ENCODE measurements at places on chromosomes 7 and 10.

GRCh38 chr7:47338026-47338425 lies 243.9 kb downstream of the TNS3 start:
- DNase-seq = no peak

DNA sequence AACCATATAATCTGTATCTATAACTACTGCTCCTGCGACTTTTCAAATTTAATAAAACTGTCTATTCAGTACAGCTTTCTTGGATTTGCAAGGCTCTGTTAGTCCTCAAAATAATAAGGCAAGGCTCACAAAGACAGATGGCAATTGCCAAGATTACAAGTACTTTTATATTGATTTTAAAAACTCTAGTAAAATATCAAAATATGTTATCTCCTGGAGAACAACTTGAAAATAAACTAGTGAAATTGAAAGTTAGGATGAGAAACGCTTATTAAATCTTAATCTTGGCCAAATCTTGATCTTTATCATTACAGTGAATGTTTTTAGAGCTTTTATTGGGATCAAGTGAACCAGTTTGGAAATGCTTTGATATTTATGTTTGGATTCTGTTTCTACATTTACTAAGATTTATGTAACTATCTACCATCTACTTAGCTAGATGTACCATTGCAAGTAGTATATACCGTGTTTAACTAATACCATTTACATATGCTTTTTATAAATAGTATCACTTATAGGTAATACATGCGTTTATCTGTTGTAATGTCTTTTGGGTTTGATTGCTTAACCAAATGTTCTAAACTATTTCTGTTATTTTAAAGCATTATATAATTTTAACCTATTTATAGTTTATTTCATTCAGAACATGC lies 70.0 kb downstream of the CABCOCO1 start:
- no peak for DNase-seq

DNA sequence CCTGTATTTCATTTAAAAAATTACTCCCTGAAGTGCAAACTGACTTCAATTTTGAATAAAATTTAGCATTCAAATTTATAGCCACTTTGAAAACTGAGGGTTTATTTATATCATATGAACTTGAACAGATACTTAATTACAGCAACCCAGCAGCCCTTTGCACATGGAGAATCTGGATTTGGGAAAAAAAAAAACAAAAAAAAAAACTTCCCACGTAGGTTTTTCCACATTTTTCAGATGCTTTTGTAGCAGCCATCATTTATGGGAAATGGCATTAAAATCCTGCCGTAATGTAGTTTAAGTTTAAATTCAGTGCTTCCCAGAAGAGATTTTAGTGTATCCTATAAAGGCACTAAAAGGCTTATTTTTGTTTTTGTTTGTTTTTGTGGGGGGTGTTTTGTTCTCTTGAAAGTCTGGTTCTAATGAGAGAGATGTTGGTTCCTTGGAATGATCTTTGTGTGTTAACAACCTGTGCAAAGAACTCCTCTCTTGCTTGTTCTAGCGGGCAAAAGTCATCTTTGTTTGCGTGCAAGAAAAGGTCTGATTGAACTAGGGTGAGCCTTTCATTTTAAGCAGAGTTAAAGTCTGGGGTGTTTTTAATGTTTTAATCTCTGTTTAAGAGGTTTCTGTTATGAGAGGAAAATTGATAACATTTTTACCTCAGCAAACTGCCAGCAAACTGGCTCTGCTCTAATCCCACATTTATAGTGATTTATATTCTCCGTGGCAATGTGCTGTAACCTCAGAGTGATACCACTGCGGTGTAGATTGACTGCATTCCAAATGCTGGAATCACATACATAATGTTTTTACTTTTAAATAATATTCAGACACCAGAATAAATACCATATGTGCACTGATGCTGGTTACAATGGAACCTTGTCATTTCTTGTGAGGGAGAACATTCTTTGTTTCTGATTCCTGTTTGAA lies 105.5 kb downstream of the WNT2 start:
- no peak for DNase-seq

DNA sequence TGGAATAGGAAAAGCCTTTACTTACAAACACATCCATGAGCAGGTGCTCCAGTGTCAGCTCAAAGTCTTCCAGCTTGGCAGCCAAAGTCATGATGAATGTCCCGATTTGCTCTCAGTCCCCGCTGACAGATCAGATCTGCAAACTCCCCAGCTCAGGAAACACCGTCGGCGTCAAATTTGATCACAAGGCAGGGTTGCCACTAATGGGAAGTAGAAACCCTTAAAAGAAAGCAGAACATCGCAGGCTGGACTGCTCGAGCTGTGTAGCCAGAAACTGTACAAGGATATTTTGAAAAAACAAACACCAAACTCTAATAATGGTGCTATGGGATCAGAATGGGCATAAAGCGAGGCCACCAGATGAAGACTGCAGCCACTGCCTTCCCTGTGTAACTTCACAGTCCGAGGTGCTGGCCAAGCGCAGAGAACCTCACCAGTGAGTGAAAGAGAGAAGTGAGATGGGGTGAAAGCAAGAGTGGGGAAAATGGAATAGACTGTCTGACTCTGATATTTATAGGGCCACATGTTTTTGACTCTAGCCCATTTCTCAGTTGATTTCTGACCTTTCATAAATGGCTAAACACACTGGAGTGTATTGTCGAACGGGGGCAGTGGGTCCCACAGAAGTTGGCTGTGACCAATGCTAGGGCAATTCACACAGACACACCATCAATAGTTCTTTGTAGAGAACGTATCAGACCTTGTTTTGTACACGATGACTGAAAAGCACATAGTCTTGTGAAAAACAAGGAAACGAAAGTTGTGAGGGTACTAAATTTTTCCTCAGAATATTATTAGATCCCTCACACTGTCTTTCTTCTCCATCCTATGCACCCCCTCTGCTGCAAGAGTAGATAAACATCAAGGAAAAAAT lies 306.2 kb downstream of the FRMD4A start:
- DNase-seq = no peak

DNA sequence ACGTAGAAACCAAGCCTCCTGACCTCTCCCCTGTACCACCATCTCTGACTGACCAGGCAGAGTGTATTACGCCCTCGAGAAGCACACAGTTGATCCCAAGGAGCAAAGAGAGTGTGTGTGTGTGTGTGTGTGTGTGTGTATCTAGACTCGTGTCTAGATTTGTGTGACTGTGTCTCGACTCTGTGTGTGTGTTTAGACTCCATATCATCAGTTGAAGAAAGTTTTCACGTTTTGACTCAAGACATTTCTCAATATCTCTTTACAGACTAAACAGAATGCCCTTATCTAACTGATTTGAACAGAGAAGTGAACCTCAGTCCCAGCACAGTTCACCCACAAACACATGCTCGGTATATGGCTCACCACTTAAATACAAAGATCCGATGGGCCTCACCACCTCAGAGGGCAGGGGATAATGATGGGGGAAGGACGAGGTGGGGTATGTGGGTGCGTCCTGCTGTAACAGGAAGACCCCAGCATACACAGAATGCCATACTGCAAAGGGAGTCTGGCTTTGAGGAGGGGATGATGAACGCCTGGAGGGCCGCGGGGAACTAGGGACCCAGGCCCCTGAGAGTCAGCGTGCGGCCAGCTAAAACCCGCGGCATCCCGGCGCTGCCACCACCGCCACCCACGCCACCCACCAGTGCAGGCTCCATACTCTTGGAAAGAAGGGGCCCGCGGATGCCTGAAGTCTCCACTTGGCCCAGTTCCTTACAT lies 780 bp downstream of the ALDH18A1 start:
- peak; percentile 32 for DNase-seq

GRCh38 chr7:13886356-13886755 lies 103.1 kb downstream of the ETV1 start:
- DNase-seq = no peak

GRCh38 chr10:93436591-93437085 lies 45.5 kb downstream of the MYOF start:
- no peak for DNase-seq

DNA sequence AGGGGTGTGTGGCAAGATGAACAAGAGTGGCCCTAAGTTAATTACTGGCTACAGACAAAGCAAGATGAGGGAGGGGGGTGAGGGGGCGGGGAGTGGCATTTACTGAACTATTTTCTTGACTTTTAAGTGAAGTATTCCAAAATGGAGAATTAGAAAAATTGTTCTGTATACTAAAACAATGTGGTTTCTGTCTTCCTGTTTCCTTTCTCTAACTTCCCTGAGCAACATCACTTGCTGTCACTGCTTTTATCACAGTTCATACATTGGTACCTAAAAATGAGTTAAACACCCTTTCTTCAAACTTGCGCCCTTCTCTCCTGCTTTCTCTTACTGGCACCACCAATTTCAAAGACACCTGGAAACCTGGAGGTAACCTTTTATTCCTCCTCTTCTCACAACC lies 21.6 kb downstream of the PDZD8 start:
- DNase-seq = no peak

GRCh38 chr7:68678196-68678595 lies 920.1 kb upstream of the AUTS2 start:
- DNase-seq = no peak

DNA sequence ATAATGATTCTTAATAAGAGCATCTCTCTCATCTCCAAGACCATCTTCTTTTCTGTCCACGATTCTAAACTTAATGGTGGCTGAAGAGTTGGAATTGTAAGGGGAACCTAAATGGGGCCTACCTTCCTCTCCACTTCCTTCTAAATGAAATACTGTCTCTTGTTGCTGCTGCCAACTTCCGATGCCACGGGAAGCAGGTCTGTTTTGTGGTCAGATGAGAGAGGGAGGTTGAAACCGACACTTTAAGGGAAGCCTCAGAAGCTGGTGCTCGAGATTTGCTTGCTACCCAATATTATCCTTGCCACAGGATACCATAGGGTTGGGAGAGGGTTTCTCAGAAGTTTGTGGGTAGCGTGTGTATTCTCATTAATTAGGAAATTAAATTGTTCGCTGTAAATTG lies 464.1 kb downstream of the SUGCT start:
- no peak for DNase-seq

DNA sequence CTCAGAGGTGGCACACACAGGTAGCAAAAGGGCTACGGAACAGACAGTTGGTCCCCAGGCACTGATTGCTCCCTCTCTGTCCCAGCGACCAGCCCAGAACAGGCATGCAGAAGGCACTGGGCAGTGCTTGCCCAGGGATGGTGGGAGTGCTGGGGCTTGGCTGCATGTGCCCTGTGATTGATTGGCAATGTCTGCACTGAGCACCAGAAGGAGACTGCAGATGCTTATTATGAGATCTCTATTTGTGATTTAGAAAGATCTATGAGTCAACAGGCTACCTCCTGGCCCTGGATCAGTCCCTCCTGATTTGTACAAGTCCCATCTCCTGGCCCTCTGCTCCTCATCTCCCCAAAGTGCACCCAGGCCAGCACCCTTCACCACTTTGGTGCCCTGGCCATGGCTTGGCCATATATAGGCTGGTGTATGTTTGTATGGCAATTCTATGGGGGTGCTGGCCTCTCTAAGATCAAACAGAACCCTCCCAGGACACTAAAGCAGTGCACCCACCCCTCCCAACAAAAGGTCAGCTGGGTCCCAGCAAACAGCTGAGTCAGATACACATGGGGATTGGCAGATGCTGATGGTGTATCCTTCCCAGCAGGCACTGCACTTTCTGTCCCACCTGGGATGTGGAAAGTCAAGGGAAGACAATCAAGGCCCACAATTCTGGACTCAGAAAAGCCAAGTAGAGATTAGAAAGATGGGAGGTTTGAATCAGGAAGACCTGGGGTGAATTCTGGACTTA lies 30.9 kb downstream of the CAMK2B start:
- DNase-seq = no peak

GRCh38 chr7:13117103-13117502 lies 429.7 kb downstream of the ARL4A start:
- no peak for DNase-seq

- DNase-seq = no peak
Measured at GRCh38 chr7:147912291-147912690, 678.3 kb upstream of the C7orf33 start.

- DNase-seq = no peak
Measured at GRCh38 chr10:12787297-12787696, 214.2 kb downstream of the CCDC3 start.

- DNase-seq = no peak
Measured at GRCh38 chr10:56068473-56069263, 292.4 kb downstream of the ZWINT start.

DNA sequence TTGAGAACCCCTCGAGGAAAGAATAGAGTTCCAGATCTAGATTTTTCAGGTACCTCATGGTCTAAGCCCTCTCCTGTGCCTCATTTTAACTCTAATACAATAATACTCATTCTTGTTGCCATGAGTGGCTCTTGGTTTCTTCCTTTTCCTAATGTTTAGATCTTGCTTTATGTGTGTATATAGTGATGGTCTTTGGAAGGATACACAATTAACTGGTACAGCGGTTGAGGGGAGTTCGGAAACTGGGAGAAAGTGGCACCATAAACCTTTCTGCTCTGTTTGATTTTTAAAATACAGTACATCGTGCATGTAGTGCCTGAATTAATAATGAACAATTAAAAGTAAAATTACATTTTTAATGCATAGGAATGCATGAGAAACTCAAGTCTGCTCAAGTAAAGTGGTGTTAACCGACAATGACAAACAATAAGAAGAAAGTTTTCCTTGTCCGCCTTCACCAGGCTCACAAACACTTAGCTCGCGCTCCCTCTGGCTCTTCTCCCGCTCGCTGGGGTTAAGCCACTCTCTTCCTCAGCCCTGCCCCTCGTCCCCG lies 386 bp upstream of the EIF4EBP2 start:
- no peak for DNase-seq

DNA sequence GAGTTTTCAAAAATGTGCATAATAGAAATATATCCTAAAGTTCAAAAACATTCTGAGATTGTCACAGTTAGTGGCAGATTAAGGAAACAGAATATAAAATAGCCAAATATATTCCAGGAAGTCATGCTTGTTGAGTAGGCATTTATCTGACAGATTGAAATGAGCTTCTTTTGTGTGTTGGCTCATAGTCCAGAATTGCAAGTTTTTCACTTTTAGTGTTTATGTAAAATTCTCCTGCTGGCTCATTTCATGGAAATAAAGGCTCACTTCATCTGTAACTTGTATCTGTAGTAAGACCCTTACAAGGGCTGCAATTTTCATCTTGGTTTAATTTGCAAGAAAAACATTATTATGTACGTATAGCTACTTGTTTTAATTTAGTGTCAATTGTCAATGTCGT lies 93.5 kb downstream of the MCU start:
- no peak for DNase-seq

GRCh38 chr7:27771111-27771510 lies 31.1 kb downstream of the TAX1BP1 start:
- DNase-seq = no peak

DNA sequence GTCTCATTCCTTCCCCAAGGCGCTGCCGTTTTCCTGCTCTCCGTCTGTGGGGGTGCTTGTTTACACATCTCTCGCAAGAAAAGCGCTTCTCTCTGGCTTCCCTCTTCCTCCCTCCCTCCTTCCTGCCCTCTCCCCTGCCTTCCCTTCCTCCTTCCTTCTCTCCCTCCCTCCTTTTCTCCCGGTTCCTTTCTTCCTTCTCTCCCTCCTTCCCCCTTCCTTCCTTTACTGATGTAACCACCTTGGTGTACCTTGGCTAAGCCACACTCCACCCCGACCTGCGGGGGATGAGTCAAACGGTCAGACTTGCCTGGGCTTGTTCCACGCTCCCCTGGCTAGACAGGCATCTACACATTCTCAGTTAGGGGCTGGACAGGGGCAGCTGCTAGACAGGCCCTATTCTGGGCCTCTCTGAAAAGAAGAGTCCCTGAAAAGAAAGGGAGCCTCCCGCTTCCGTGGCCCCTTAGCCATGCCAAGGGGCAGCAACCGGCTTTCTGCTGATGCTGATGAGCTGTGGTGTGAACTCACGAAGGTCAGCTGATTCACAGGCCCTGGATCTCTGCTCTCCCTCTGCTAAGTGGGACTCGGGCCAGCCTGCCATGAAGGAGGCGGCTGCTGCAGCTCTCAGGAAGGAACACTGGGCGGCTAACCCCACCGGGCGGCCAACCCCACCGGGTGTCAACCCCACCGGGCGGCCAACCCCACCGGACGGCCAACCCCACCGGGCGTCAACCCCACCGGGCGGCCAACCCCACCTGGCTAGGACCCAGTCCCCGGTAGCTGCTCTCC lies 216.8 kb downstream of the TCERG1L start:
- no peak for DNase-seq
